ENCODE measurements at places on chromosomes 11 and 22.

- DNase-seq, result no peak
Observed at GRCh38 chr11:73197348-73197747, 20.7 kb upstream of the P2RY2 start.

DNA sequence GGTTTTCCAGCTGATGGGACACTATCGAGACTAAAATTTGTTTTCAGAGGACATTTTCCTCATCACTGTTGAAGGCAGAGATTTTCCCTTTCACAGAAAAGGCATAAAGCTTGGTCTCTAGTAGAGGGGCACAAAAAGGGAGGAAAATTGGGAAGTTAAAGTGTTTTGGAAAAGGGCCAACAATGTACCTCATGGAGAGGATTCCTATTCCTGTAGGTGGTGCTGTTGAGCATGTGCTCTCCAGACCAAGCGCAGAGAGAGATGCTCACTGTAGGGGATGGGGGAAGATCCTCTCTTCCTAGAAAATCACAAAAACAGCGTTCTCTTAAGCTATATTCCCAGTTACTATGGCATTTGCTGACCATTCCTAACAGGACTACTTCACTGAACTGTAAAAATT lies 44.9 kb downstream of the OR4C46 start:
- no peak for DNase-seq

GRCh38 chr11:21888814-21889213 lies 304.1 kb upstream of the ANO5 start:
- no peak for DNase-seq

GRCh38 chr22:19808873-19809478 lies 45.7 kb downstream of the GNB1L start:
- DNase-seq, result no peak

GRCh38 chr11:74677131-74677530 lies 54.1 kb downstream of the CHRDL2 start:
- no peak for DNase-seq
